Right lobe of liver (tissue), 6 donors: ENCODE measurements at places on chromosomes 3 and 15.

GRCh38 chr3:182686033-182686886 lies 107.0 kb upstream of the ATP11B start:
- no peak for DNase-seq
- no peaks in the 10 kb centered on the region for H3K36me3 ChIP-seq
- H3K27ac ChIP-seq: no peak overlapping the region
- H3K4me1 ChIP-seq: no peaks in the 10 kb centered on the region
- H3K4me3 ChIP-seq: no peak overlapping the region

GRCh38 chr3:113548501-113548900 lies 16.1 kb downstream of the SIDT1 start:
- H3K27ac ChIP-seq: no peak overlapping the region
- no peak for DNase-seq
- no peaks in the 10 kb centered on the region for H3K36me3 ChIP-seq
- no peaks in the 10 kb centered on the region for H3K27me3 ChIP-seq

GRCh38 chr15:76648732-76649444 lies 256.3 kb downstream of the SCAPER start:
- H3K27me3 ChIP-seq: no peaks in the 10 kb centered on the region
- DNase-seq: no peak
- H3K4me1 ChIP-seq: no peaks in the 10 kb centered on the region
- no peak overlapping the region for H3K4me3 ChIP-seq

- no peaks in the 10 kb centered on the region for H3K36me3 ChIP-seq
- no peaks in the 10 kb centered on the region for H3K27me3 ChIP-seq
- no peak for DNase-seq
Observed at GRCh38 chr3:11455956-11456355, 183.8 kb downstream of the ATG7 start.

- no peak overlapping the region for H3K27ac ChIP-seq
- H3K4me3 ChIP-seq: no peak overlapping the region
- no peaks in the 10 kb centered on the region for H3K27me3 ChIP-seq
- no peak for DNase-seq
- no peaks in the 10 kb centered on the region for H3K36me3 ChIP-seq
- no peaks in the 10 kb centered on the region for H3K4me1 ChIP-seq
Observed at GRCh38 chr3:51581524-51581923, 43.0 kb downstream of the RAD54L2 start.
